ENCODE measurements at places on chromosomes 2 and 18.

GRCh38 chr2:139020287-139020686 lies 240.1 kb upstream of the NXPH2 start:
- DNase-seq = no peak

GRCh38 chr18:35803551-35803950 lies 168.9 kb upstream of the RMP24 start:
- no peak for DNase-seq

GRCh38 chr2:42372474-42373200 lies 11.6 kb upstream of the COX7A2L start:
- DNase-seq = no peak

DNA sequence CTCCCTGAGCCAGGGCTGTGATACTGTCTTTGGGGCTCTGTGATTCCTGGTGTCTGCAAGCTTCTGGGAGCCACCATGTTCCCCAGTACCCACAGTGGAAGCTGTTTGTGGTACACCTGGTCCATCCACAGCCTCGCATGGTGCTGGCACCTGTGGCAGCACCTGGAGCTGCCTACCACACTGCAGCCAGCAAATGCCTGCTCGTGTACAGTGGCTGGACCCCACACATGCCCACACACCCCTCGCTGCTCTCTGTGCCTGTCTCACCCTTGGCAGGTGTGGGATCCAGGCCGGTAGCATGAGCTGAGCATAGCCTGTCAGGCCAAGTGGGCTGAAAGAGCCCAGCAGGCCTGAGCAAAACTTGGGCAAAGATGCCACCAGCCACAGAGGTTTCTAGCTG lies 41.8 kb upstream of the CSRNP3 start:
- DNase-seq = no peak

DNA sequence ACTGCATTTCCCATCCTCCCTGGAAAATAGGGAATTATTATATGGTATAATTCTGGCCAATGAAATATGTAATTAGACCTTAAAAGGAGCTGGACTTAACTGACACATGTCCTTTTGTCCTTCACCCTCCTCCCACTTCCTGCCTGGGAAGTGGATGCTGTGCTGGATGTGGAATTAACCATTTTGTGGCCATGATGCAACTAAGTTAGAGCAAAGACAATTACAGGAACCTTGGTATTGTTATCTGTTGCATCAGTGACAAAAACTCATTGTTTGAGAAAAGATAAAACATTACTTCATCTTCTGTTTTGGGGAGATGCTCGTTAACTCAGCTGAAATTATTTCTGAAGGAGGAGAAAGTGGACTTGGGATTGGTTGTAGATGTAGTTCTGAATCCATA lies 227.7 kb upstream of the BOD1L2 start:
- DNase-seq = no peak

DNA sequence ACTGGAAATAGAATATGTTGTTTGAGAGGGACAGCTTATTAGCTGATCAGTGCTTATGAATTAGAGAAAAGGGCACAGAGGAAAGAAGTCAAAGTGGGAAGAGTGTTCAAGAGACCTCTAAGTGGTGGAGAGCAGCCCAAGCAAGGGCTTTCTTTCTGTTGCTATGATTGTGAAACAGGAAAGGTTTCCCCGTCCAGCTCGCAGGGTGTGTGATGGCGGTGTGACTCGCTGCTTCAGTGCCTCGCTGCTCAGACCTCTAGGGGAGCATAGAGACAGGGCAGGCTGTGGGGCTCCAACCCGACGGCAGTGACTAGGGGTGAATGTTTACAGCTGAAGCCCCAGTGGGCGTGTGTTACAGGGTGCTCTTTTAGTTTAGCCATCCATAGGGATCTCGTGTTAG lies 166.5 kb upstream of the COPS8 start:
- no peak for DNase-seq

DNA sequence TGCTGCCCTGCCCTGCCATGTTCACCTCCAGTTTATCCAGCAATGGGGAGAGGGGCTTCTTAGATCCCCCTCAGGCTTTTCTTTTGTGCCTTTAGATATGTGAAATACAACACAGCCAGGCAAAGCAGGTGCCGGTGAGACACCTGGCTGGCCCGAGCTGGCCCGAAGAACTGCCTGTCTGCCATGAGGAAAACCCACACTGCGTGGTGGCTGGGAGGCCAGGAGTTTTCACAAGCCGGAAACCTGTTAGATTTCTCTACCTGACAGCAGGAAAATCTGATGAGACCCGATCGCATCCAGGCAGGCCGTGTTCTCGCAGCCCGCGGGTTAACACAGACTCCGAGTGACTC lies 5.7 kb upstream of the GAL3ST2 start:
- no peak for DNase-seq

GRCh38 chr2:239928391-239929350 lies 96.5 kb downstream of the NDUFA10 start:
- DNase-seq = no peak

- DNase-seq = no peak
Measured at GRCh38 chr2:239770246-239770639, 254.9 kb downstream of the NDUFA10 start.

DNA sequence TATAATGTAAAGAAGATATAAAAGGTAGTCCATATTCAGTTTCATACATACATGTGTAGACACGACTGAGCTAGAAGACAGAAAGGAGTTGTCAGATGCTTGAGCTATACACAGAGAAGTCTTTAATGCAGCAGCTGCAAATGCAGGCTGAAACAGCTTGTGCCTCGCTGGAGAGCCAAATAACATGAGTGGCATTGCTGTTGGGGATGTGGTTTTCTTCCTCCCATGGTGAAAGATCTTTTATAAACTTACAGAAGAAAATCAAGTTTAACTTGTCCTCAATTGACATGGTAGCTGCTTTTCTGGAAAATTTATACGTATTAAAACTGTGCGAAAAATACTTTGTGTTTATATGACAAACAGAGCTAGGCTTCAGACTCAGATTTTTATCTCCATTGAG lies 16.4 kb upstream of the IL1R1 start:
- no peak for DNase-seq

GRCh38 chr2:227057743-227058447 lies 106.1 kb downstream of the COL4A4 start:
- DNase-seq = no peak

DNA sequence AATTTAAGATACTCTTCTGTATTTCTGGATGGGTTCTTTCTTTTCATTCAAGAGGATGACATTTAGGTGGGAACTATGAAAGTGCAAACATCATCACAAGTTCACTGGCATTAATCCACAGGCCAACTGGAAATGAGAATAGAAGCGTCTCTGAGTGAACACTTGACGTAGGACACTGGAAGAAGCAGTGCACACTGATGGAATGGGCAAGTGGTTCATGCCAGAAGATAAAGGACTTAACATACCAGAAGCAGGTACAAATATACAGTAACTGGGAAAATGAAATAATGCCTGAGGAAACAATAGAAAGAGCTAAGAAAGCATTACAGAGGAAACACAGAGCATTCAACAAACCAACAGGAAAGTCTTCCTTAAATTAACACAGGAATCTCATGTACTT lies 120.9 kb upstream of the CCDC195 start:
- no peak for DNase-seq

DNA sequence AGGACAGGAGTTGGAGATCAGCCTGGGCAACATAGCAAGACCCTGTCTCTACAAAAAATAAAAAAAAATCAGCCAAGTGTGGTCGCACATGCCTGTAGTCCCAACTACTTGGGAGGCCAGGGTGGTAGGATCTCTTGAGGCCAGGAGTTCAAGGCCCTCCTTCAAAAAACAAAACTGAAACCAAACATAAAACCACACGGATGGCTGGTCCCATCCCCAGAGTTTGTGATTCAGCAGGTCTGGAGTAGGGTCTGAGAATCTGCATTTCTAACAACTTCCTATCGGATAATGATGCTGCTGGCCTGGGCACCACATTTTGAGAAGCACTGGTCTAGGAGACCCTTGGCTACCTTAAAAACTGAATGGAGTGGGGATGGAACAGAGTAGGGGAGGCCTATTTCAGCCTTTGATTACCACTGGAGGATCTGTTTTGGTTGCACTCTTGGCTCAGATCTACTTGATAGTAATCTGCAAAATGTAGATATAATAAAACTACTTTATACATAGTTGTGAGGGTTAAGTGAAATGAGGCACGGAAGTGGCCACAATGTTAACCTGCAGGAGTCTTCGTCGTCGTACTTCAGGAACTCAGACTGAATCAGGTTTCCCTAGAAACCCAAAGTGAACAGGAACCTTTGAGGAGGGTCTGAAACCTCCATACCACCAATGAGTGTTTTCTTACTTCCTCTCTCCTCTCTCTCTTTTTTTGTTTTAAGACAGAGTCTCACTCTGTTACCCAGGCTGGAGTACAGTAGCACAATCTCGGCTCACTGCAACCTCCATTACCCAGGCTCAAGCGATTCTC lies 25.5 kb upstream of the NFE2L2 start:
- DNase-seq = no peak

DNA sequence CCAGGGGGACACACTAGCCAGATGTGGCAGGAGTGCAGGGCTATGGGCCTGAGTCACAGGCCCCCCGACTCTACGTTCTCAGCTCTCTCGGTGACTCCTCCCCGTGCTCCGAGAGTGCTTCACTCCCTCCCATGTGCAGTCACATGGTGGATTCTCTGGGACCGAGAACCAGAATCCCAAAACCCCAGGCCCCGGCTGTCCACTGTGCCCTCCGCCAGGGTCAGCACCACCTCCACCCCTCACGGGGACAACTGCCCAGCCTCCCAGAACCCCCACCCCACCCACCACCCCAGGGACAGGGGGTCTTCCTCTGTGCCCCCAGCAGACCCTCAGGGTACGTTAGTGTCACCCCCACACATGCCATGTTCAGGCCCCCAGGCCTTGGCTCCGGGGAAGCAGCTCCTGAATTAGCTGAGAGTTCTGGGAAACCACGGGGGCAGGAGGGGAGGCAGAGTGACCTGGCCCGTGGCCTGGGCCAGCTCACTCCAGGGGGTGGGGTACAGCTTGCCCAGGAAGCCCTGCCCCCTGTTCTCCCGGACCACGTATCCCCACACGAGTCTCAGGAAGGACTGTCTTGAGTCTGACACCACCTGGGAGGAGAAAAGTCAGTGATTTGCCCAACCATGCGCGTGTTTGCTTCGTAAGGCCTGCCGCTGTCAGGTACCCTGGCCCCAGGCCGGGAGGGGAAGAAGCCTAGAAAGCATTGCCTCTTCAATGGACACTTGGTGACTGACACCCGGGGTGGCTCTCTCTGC lies 4.4 kb downstream of the RAMP1 start:
- no peak for DNase-seq

- no peak for DNase-seq
Measured at GRCh38 chr18:76405280-76405679, 89.8 kb downstream of the ZNF516 start.

- DNase-seq = no peak
Measured at GRCh38 chr2:96437512-96437911, 67.6 kb downstream of the NEURL3 start.

- no peak for DNase-seq
Measured at GRCh38 chr2:149089068-149089467, 50.6 kb downstream of the LYPD6B start.

DNA sequence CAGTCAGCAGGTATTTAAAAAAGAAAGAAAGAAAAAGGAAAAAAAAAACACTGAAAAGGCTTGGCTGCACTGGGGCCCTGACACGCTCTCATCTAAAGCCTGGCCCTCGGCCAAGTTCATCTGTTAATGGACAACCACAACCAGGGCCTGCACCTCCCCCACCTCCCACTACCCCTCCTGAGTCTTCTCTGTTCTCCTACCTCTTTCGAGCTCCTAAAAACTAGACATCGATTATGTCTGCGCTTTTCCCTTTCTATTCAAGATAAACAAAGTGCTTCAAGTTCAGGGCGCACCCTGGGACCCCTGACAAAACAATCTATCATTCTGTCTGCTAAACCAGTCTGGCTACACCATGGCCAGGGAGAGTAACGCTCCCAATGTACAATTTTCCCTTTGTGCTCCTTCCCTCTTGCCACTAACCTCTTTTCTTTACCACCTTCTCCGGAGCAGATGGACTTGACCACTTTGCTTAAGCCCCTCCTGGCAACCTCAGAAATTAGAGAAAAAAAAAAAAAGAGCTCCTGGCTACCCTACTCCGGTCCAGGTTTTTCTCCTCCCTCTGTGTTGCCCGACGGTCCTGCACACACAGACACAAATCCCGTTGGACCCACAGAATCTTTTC lies 22.7 kb downstream of the BCL11A start:
- DNase-seq = no peak

GRCh38 chr2:29528891-29529520 lies 392.4 kb downstream of the ALK start:
- DNase-seq = no peak

DNA sequence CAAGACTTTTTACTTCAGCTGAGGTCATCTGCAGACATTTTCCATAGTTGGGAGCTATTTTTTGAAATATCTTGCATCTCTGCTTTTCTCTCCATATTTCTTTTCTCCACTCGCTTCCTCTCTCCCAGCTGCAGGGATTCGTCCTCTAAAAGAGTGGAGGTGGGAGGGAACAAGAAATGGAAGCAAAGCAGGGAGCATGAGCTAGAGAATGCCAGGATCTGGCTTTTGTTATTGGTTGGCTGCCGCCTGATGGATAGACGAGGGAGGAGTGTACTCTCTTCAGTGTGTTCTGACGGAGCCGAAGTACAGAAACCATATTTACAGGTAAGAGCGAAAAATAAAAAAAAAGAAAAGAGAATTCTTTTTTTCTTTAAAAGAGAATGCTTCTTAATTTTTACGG lies at the start of gene CSRNP3:
Gene CSRNP3, plus strand, starts transcription at position 282 of the 400 bp plus-strand sequence. CDS start 125,368 bp downstream, outside the sequence.
- DNase-seq = no peak

- no peak for DNase-seq
Measured at GRCh38 chr2:88729061-88729745, 37.7 kb downstream of the RPIA start.

GRCh38 chr2:26619521-26619951 lies 21.6 kb downstream of the CIB4 start:
- DNase-seq = no peak

- no peak for DNase-seq
Measured at GRCh38 chr2:150812664-150813367, 325.3 kb upstream of the RND3 start.

- DNase-seq = no peak
Measured at GRCh38 chr2:225207043-225207442, 164.8 kb upstream of the DOCK10 start.

DNA sequence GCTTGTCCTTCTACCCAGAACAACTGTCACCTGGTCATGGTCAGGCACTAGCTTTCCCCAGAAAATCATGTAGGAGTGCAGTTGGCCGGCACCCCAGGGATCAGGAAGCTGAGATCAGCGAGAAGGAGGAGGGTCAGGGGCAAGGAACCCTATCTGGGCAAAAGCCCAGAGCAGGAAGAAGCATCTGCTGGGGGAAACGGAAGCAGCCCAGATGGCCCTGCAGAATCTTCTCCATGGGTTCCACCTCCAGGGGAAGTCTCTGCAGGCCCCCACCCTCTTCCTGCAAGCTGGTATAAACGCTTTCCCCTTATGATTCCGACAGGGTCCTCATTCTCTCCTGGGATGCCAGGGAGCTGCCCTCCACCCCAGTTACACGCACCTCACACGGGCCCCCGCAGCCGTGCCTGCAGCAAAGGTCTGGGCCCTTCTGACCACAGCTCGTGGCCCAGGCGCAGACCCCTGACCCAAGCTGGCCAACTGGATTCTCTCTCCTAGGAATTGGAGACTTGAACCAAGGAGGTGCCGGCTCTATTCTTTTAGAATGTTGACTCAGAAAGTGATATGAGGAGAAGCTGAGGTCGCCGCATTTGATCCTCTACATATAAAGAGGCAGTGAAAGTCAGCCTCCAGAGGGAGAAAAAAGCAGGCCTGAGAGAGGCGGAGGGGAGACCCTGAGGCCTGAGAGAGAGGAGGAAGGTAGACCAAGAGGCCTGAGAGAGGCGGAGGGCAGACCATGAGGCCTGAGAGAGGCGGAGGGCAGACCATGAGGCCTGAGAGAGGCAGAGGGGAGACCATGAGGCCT lies 71.0 kb downstream of the STPG4 start:
- no peak for DNase-seq

Measured in CD4-positive, alpha-beta T cell treated with Interleukin-10 for 1 hour (primary cell).